ENCODE measurements at places on chromosomes 12 and 14.
A peak's percentile ranks its signal among the peaks of the same experiment; 100 is the strongest.

DNA sequence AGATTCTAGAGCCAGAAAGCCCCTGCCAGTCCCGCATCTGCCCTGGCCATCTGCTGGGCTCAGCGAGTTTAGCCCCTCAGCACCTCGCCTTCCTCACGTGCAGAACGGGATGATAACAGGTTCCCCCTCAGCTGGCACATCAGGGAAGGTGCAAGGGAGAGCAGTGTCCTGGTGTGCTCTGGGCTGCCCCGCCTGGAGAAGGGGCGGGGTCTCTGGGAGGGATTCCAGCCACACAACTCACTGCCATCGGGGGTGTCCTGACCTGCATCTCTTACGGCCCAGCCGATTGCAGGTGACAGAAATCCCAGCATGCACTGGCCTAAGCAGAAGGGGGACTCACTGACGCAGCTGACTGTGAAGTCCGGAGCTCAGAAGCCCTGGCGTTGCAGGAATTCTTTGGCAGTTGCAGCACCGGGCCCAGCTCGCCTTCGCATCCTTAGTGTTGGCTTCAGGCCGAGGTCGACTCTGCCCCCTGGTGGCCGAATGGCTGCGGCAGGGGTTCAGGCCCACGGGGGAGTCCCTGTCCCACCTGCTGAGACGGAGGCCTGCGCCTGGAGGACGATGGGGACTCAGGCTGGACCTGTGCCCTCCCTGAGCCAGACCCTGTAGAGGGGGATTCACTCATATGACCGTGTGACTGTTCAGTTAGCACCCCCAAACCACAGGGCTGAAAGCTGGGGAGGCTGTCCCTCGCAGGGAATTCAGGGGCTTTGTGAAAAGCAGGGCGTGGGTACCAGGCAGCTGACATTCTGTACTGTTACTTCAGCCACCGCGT lies 178.6 kb downstream of the ADGRD1 start:
- peak; percentile 73 for DNase-seq

DNA sequence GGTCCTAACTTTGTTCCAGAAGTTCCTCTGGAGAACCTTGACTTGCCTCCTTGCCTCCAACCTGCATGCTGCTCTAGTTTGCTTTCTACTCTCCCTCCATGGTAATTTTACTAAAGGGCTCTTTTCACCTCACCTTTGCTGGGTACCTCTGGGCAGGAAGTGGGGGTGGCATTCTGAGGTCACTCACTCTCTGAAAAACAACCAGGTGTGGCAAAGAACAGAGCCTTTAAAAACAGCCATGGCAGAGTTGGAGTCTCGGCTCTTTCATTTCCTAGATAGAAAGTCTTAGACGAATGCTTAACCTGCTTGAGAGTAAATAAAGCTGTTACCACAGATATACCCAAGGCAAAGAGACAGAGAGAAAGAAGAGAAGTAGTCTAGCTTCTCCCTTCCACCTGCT lies 827.9 kb downstream of the BCL11B start:
- DNase-seq, result no peak

- no peak for DNase-seq
Measured at GRCh38 chr12:3820122-3820521, 53.1 kb downstream of the PARP11 start.

GRCh38 chr14:54572316-54572715 lies 5.4 kb downstream of the SAMD4A start:
- no peak for DNase-seq

DNA sequence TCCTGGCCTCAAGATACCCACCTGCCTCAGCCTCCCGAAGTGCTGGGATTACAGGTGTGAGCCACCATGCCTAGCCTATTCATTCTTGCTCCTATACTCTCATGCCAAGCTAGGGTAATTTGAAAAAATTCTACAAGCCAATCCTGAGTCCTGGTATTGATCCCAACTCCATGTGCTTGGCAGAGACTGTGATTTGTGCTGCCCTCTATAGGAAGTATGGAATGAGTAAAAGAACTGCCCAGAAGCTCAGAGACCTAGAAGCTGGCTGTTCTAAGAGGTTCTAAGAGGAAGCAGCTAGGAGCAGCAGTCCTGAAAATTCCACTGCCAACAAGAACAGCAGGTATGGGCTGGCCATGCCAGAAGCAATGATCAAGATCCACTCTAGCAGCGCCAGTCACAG lies 402.5 kb downstream of the PCNX1 start:
- no peak for DNase-seq

- DNase-seq, result no peak
Measured at GRCh38 chr14:31879661-31880348, 197.3 kb upstream of the ARHGAP5 start.

- no peak for DNase-seq
Measured at GRCh38 chr12:1607940-1608712, 13.7 kb upstream of the FBXL14 start.

DNA sequence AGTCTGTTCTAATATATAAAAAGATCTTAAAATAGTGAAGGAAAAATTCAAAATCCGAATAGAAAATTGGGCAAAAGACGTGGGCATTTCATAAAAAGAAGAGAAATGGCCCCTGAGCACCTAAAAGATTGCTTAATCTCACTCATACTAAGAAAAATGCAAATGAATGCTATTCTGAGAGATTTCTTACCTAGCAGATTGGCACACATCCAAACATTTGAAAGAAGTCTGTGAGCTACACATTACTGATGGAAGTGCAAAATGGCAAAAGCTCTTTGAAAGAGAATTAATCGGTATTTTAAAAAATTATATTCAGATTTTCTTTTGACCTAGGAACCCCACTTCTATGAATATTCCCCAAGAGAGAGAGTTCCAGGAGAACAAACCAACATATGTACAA lies 280.4 kb upstream of the GARIN6 start:
- no peak for DNase-seq

DNA sequence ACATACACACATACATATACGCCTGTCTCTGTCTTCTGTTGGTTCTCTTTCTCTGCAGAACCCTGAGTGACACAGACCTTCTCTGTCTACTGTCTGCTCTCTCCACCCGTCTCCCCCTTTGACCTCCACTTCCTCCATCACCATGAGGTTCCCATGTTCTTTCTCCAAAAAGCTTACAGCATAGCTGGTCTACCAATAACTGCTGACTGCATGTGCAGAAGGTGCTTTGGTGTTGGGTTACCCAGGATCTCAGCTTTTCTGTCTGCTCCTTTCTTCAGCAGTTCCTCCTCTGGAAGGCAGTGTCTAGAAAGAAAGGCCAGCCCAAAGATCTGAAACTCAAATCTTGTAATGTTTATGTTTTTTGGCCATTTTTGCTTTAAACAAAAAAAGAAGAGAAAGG lies 125.6 kb downstream of the SMOC1 start:
- no peak for DNase-seq

GRCh38 chr14:69087061-69087461 lies 65.9 kb downstream of the DCAF5 start:
- DNase-seq, result no peak

GRCh38 chr12:89875809-89876208 lies 167.2 kb upstream of the ATP2B1 start:
- no peak for DNase-seq

DNA sequence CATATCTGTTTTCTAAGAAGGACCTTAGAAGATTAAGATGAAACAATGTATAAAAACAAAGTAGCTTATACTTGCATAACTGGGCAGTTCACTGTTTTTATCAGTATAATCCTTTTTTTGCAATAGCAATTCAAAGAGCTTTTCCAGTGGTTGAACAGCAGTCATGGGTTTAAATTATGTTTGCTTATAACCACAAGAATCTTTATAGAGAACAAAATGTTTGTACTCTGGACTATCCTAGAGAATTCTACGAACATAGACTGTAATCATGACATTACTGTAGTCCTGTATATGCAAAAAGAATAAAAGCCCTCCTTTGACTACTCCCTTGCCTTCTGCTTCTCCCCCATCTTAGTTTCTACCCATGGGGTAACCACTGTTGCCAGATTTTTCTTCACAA lies 5.7 kb downstream of the FAM177A1 start:
- no peak for DNase-seq

GRCh38 chr12:105273601-105274000 lies 37.6 kb upstream of the APPL2 start:
- no peak for DNase-seq

- DNase-seq, result no peak
Measured at GRCh38 chr12:2179058-2179457, 126.3 kb downstream of the CACNA1C start.

GRCh38 chr14:85572011-85572410 lies 42.1 kb downstream of the FLRT2 start:
- DNase-seq, result no peak

DNA sequence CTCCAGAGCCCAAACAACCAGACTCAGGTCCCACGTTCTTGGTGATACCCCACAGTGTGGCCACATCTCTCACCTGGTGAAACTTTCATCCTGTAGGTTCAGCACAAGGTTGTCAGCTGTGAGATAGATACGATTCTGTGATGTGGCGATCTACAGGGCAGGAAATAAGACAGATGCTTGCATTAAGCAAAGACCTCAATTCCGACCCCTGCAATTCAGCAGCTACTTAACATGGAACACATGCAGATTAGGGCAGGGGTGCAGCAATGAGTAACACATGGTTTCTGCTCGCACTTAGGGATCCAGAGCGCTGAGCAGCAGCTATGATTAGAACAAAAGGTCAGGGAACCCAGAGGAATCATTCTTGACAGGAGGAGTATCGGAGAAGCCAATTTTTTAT lies 4.1 kb downstream of the PHB2 start:
- no peak for DNase-seq

DNA sequence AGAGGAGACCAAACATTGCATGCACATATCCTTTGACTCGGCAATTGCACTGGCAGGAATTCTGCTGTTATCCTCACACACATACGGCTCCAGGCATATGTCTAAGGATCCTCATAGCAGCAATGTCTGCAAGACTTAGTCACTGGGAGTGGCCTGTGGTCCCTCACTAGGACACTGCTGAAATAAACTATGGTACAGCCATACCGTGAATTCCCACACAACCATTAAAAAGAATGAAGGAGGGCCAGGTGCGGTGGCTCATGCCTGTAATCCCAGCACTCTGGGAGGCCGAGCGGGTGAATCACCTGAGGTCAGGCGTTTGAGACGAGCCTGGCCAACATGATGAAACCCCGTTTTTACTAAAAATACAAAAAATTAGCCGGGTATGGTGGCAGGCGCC lies 105.1 kb downstream of the ZFP36L1 start:
- no peak for DNase-seq

DNA sequence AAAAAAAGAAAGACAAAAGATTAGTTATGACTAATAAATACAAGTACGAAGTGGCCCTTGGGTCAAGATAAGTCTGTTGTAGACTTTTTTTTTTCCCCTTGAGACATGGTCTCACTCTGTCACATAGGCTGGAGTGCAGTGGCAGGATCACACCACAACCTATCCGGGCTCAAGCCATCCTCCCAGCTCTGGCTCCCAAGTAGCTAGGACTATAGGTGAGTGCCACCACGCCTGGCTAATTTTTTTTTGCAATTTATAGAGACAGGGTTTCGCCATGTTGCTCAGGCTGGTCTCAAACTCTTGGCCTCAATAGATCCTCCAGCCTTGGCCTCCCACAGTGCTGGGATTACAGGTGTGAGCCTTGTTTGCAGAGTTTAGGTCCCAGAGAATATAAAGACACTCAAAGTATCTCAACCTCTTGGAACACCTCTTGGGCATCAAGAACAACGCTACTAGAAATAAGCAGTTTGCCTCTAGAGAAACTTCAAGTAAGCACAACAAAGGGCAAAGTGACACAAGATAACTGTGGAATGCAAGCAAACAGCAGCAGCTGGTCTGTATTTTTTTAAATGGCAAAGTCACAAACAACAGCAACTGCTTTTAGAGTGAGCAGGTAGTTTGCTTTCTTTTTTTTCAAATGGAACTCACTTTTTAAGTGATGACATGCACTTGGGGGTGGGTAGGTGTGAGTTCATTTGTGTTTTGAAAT lies 3.9 kb upstream of the MDM2 start:
- no peak for DNase-seq

DNA sequence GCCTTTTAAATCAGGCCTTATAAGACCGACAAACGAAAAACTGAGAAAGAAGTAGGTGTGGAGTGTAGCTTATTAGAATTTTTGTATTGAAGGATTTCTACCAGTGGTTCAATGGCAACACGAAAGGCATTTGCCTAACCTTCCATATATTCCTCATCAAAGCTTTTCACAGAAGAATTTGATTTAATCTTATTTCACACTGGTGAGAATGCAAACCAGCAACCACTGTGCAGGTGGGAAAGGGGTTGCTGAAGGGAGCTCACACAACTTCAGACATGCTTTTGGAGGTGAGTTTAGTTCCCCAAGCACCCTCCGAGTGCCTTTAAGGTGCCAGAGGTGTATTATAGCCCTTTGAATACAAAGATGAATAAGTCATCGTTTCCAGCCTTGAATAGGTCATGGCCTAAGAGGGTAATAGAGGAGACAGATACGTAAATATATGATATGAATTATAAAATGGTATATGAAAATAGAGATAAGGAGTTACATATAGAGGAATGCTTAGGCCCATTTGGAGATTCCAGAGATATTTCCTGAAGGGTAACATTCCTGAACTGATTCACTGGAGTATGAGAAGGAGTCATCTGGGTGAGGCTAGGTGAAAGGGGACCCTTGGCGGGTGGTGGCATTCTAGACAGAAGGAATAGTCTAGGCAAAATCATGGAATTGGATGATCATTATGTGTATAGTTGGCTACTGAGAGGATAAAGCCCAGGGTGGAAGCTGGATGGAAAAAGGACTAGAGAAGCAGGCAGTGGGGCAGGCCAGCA lies 6.4 kb downstream of the ERP27 start:
- DNase-seq, result no peak

DNA sequence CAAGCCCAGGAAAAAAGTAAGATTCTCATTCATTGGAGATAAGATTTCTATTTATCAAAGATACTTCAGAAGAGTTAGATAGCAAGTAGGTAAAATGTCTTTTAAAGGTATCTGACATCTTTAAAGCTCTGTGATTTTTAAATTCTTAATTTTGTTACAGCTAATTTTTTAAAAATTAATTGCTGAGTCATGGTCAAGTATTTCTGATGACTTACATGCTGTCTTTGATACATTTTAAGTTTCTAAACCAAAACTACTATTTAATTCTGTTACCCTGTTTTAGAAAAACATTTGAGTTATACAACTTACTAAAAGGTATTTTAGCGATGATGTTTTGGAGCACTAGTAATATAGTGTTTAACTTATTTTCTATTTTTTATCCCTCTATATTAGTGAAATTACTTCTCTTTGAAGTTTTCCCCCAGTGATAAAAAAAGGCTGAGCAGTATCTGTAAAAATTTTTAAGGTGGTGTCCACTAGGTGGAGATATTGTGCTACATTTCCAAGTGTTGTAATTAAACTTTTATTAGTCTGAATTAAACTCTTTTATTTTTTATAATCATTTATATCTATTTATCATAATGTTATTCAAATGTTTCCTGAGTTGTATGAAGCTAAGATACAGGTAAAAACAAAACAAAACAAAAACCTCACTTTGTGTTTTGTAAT lies 11.5 kb downstream of the ALG10 start:
- no peak for DNase-seq
